ENCODE measurements at places on chromosomes 4 and X.

GRCh38 chr4:47374477-47374876 lies 89.0 kb downstream of the COMMD8 start:
- DNase-seq, result no peak

DNA sequence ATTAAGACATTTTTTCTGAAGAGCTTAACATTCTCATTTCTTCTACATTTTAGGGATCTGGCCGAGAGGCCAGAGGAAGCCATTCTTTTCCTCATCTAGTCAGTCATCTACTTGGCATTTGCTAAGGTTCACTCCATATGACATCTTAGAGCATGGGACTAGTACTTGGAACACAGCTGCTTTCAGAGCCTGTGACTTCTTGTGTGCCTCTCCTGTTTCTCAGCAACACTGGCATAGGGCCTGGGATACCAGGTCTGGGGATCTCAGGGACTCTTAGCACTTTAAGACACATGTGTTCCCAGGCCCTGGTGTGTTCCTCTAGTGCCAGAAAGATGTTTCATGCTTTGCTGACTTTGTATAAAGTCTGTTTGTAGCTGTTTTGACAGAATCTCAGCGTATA lies 7.3 kb downstream of the PLP1 start:
- no peak for DNase-seq

DNA sequence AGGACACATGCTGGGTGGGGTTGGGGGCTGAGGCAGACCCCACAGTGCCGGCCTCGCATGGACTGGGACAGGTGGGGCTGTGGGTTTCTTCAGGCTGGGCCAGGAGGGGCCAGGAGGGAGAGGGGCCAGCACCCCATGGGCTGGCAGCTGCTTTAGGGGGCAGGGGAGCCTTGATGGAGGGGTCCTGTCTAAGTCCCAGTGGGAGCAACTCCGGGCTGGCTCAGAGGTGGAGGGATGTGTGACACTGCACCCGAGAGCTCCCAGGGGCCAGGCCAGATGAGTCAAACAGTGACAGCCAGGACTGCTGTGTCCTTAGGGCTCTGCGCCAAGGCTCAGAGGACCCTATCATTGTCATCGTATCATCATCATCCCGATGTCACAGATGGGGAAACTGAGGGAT lies 4.4 kb upstream of the ABLIM2 start:
- no peak for DNase-seq

DNA sequence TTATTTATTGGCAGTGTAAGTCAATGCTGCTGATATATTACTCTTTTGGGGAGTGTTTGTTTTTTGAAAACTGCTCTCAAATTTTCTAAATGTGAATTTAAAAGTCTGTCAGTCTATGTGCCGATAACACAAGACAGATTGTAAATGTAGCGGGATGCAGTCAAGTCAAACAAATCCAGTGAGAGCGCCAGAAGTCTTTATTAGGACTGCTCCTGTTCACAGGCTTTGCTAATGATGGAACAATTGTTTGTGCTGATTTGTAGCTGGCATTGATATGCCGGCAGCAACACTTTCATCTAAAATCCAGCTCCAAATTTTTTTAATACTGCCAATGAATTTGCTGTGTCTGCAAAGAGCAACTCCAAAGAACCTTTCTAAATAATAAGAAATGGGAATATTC lies 78.7 kb upstream of the TET2 start:
- peak; percentile 32 for DNase-seq

DNA sequence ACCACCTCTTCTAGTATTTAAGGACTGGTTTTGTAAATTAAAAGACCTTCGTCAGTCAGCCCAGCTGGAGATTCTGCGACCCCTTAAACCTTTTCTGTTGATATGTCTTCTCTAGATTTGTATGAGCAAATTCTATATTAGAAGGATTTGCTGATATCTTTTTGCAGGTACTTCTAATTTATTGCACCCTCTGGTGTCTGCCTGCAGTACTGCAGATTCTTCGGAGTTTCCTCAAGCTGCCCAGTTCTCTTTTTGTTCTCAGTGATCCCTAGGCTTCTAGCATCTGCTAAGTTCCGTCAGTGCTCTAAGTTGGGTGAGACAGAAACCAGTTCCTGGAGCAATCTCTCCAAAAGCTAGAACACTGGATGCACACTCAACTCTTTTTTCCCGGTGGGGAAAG lies 545.2 kb downstream of the C4orf33 start:
- no peak for DNase-seq

- DNase-seq, result no peak
Observed at GRCh38 chrX:150308532-150309157, 54.5 kb upstream of the MAMLD1 start.

DNA sequence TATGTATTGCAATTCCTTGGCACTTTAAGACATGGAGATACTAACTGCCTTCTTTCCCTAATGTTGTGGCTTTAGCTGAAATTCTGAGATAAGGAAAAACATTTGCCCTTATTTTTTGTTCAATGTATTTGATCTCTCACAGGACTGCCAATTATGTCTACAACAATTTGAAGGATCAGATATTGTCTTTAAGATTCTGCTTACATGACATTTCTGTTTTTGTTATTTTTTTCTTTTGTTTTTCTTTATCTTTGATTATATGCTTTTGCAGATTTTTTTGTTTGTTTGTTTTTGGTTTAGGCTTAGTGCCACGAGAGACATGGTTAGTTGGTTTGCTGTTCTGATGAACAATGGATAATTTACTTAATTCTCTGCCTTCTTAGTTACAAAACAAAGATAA lies 303.3 kb downstream of the TECRL start:
- no peak for DNase-seq

DNA sequence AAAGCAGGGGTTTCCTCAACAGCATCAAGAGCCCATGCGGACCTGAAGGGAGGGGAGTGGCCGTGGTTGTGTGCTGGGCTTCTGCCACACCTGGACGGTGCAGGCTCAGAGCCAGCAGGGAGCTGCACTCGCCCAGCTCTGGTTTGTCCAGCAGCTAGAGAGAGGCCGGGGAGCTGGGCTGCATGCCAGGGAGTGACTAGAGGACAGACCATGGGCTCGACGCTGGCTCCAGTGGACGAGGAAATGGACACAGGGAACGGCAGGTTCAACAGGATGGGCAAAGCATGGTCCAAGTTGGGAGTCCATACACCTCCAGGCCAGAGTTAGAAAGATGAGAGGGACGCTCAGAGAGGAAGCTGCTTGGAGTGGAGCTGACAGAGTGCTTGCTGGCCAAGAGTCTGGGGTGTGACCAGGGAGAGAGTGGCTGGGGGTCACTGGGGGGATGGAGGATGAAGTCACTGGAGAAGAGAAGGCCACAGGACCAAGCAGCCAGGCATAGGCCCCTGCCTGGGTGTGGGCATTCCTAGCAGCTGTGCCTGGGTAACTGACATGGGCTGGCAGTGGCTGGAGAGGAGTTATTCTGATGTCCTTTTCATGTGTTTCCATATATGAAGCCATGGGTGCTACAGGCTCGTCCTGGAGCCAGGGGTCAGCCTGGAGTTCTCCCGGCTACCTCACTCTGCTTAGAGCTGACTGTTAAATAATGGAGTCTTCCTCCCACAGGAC lies 42.8 kb downstream of the HTT-AS start:
- no peak for DNase-seq

DNA sequence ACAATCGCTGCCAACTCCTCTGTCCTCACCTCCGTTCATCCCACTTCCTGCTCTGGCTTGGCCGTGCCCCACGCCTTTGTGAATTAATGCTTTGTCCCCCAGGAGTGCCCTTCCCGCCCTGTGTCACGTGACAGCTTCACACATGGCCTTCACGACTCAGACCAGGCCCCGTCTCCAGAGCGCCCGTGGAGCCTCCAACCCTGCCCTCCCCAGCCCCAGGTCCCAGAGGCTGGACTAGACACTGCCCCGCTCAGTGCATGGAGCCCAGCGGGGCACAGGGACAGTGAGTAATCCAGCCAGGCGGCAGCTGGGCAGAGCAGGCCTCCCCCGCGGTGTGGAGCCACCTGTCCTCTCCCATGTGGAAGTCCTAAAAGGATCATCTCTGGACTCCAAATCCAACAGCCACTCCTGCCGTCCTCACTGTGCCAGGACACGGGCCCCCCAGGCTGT lies 7.4 kb downstream of the ADRA2C start:
- DNase-seq, result no peak

All from NCI-H1092 (cell line).